ENCODE measurements at places on chromosomes 3 and 15. TPM values are rescaled to one million over a fixed set of nuclear protein-coding genes. Genes with fewer than 3 reads are reported as not detected.

CPNE9 gene
- not detected for total RNA-seq

SLC24A1 gene
- 7.2 TPM for total RNA-seq

CHRFAM7A gene
- not detected for total RNA-seq

MCF2L2 gene
- total RNA-seq: not detected

ABHD17C gene
- 3.8 TPM for total RNA-seq

SERPINI2 gene
- not detected for total RNA-seq

KLF15 gene
- 0.13 TPM for total RNA-seq

CAPN3 gene
- 8.6 TPM for total RNA-seq

MYO5C gene
- total RNA-seq: not detected

RHCG gene
- total RNA-seq: not detected

GCSAM gene
- not detected for total RNA-seq

GOLGA6L10 gene
- total RNA-seq: under 0.01 TPM

FGF7 gene
- total RNA-seq: 351 TPM

LMOD3 gene
- not detected for total RNA-seq

NME9 gene
- total RNA-seq: not detected

OR5K2 gene
- total RNA-seq: not detected

SLC24A5 gene
- total RNA-seq: not detected

GCNT3 gene
- total RNA-seq: not detected

FSIP1 gene
- total RNA-seq: 2.4 TPM

CKMT1B gene
- not detected for total RNA-seq

ITGA11 gene
- total RNA-seq: 408 TPM
